Activated CD4-positive, alpha-beta T cell treated with anti-CD3 and anti-CD28 coated beads, Interleukin-2, amount 10 ng/mL, durations not matched to agents 7 days and 5 days (primary cell): ENCODE measurements at places on chromosomes 12 and 14. TPM values are rescaled to one million over a fixed set of nuclear protein-coding genes. Genes with fewer than 3 reads are reported as not detected.

- DNase-seq: no peak
Observed at GRCh38 chr12:50129290-50129689, 17.3 kb downstream of the COX14 start.

- DNase-seq: no peak
Observed at GRCh38 chr14:80164991-80165721, 46.1 kb downstream of the DIO2 start.

The PLA2G1B gene
- total RNA-seq: not detected

GRCh38 chr12:52050116-52050757 is 1.0 kb upstream of the NR4A1 start:
- DNase-seq: no peak

- DNase-seq: no peak
Observed at GRCh38 chr12:45418520-45418919, 202.6 kb downstream of the ANO6 start.

The CFAP251 gene
- 0.30 TPM for total RNA-seq

DNA sequence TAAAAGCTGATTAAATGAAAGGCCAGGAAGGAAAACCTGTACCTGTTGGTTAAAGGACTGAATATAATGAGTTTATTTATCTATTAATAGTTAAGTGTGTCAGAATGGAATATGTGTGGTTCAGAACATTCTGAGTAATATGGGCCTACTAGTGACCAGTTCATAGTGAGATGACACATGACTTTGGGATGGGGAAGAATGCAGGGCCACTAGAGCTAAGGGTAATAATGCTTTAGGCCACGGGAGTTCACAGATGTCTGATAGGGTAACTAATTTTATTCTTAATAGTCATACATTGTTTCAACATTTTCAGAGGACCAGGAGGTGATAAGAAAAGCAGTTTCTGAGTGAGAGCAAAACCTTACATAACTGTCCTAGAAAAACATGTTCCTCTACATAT is 247.8 kb upstream of the OR4E1 start:
- no peak for DNase-seq

The FIGNL2 gene
- 0.19 TPM for total RNA-seq

DNA sequence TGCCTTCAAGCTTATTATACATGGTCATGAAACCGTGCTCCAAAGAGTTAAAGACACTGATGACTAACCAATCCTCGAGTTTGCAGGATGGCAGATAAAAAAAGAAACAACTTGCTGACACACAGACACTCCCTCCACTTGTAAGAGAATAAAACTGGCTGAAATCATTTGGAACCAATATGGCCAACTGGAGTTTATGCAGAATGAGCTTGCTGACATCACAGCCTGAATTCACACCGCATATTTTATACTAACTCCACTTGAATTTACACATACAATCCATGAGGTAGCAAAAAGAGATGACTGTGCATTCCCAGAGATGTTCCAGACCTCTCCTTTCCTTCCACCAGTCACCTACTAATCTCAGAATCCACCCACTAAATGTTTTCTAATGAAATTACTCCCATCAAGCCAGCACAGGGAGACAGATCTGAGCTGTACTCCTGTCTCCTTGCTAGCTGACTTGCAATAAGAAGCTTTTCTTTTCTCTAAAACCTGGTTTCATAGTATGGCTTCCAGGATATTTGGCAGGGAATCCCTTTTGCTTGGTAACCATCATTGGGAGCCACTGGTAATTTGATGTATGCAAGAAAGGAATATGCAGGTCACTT is 15.8 kb upstream of the PTPRR start:
- DNase-seq: no peak

- DNase-seq: no peak
Observed at GRCh38 chr12:24172031-24172772, 222.7 kb upstream of the SOX5 start.

GRCh38 chr12:104547235-104547634 is 90.5 kb downstream of the CHST11 start:
- DNase-seq: no peak

DNA sequence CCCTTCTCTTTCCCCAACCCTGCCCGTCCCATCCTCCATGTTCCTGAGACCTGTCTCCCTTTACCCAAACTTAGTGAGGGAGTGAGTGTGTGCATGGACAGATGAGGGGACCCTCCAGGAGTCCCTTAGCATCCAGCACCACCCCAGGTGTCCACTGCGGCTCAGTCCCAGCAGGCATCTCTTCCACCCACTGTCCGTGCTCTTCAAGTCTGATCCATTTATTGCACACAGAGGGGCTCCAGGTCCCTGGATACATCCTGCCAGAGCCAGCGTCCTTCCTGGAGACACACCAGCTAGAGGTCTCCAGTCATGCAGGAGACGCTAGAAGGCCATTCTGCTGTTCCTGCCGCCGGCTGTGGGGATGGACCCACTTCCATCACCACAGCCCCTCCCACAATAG is 239.2 kb downstream of the ADGRD1 start:
- DNase-seq: no peak

GRCh38 chr12:66072135-66072534 is 58.4 kb downstream of the LLPH start:
- no peak for DNase-seq

The POTEG gene
- not detected for total RNA-seq

The HOXC6 gene
- not detected for total RNA-seq

The TXNDC16 gene
- 10.5 TPM for total RNA-seq

- no peak for DNase-seq
Observed at GRCh38 chr12:125280482-125281377, 215.5 kb downstream of the AACS start.

DNA sequence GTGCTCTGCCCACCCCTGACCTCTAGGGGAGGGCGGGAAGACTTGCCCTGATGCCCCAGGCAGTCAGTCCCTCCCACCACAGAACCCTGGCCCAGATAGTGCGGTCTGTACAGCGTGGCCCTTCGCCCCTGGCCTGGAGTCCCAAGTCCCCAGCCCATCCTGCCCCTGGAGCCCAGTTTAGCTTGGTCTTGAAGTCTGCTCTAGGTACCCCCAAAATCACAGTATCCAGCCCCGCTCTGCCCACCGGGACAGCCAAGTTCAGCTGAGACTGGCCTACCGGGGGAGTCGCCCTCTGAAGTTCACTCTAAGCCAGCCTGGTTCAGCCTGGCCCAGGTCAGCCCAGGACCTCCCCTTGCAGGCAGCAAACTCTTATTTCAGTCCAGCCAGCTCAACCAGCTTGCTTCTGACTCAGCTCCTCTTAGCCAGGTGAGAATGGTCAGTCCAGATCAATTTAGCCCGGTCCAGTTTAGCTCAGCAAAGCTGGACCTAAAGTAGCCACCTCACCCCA is 75.9 kb downstream of the TMEM121 start:
- DNase-seq: no peak

DNA sequence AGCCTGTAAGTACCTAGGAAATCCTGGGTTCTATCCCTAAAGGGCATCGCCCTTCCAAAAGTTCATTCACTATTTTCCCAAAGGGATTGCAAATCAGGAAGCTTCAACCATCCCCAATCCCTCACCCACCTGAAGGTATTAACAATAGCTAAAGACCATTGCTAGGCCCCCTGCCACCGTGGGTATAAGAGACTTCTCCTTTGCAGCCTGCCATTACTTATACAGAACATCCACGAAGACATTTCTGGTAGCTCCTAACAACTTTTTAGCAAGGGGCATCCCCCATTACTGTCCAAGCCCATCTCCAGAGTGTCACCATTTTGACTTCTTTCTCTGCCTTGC is 384 bp upstream of the SMUG1 start:
- no peak for DNase-seq

The SELPLG gene
- total RNA-seq: 207 TPM

The TGM1 gene
- total RNA-seq: 6.5 TPM

The RNASE1 gene
- not detected for total RNA-seq

The TAS2R30 gene
- total RNA-seq: 2.6 TPM
